ENCODE measurements at places on chromosomes 6 and 20.
A peak's percentile ranks its signal among the peaks of the same experiment; 100 is the strongest.

- DNase-seq = no peak
Observed at GRCh38 chr6:31621991-31622390, 1.5 kb downstream of the PRRC2A start.

- DNase-seq = no peak
Observed at GRCh38 chr20:16423311-16424212, 149.7 kb downstream of the KIF16B start.

DNA sequence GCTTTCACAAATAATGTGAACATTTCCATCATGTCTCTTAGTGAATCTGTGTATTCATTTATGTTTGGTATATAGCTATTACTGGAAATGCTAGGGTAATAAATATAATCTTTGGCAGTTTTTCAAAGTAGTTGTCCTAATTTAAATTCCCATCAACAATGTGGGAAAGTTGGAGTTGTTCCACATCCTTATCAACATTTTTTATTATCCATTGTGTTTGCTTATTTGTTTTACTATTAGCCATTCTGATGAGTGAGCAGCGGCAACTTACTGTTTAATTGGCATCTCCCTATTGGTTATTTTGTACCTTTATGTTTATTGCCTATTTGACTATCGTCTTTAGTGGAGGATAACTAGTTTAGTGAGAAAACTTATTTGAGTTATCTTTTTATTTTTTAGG, 121.1 kb upstream of the CCN2 start:
- no peak for DNase-seq

- no peak for DNase-seq
Observed at GRCh38 chr6:17178754-17179529, 77.1 kb downstream of the STMND1 start.

GRCh38 chr6:10580570-10580969, 59.4 kb downstream of the GCNT2 start:
- DNase-seq = no peak

GRCh38 chr6:11168091-11168635, 56.6 kb upstream of the ERVFRD-1 start:
- DNase-seq = no peak

GRCh38 chr6:34491091-34491430, 25.2 kb downstream of the PACSIN1 start:
- DNase-seq = no peak

DNA sequence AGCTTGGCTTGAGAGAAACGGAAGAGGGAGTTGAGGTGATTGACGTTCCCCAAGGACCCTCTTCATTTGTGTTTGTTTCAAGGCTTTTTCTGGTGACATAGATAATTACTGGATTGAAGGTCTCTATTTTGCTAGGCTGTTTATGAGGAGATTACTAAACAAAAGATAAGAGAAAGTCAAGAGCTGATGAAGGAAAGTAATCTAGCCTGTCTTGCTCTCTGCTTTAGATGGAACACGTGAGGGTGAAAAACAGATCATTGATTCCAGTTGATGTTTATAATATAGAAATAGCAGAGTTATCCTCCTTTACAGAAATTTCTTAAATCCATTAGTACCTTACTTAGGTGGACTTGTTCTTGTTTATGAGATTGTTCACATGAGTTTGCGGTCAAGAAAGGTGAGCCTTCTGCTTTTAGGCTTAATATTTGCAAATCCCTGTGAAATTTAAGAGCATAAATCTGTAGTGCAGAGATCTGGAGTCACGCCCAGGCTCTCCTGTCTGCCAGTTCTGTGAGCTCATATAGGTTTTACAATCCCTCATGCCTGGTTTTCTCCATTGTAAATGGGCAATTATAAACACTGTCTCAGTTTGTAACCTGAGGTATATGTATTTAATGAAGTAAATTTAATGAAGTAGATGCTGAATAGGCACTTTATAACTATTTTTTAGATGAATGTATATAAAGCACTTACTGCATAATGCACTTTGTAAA, 272.8 kb downstream of the NKAIN2 start:
- no peak for DNase-seq

DNA sequence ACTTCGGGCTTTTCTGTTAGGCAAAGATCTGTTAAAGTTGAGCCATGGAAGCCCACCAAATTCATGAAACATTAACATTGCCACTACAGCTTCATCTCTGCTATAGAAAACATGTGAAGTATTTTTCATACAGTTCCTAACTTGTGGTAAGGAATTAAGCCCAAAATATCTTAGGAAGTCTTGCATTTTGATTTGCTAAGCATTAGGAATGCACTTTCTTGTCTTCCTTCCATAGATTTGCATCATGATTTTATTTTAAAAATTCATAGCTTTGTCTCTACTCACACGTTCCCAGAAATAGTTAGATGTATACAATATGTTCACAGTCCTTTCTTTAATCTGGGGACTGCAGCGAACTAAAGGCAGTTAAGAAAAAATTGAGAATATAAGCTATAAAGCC, 325.6 kb downstream of the CENPW start:
- no peak for DNase-seq

GRCh38 chr6:73452107-73452461, at the start of gene CGAS:
TSS of gene CGAS (minus strand) at chr6:73452297. CDS start at chr6:73452181, 116 bp downstream.
- peak; percentile 61 for DNase-seq

DNA sequence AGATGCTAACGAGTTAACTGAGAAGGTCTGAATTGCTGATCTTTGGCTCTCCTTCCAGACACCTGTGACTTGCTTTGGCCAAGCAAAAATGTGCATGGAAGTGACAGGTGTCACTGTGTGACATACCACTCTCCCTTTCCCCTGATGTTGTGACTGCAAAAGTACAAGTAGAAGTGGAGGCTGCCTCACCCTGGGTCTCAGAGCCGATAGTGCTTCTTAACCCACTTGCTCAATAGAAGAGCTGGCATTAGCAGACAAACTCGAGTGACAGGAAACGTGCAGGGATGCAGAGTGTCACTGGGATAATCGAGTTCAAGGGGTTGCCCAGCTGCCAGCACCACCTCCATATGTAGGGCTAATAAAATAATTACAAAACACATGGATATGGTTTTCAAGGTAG, 16.4 kb upstream of the SPO11 start:
- no peak for DNase-seq

GRCh38 chr6:160076009-160076408, 45.6 kb upstream of the SLC22A1 start:
- DNase-seq = no peak

DNA sequence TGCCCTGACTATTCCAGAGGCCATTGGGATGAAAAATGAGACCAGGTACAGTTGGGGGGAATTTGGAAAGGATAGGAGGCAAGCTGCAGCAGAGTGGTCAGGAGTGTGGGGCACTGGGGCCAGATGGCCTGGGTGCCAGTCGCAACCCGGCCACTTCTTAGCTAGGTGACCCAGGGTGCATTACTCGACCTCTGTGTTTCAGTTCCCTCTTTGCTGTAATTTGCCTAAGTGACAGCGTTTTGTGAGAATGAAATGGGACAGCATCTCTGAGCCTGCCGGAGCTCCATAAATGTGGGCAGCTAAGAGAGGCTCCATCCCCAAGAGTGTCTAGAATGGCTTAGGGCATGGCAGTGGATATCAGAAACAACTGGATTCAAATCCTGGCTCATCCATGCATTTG, 13.9 kb downstream of the LRFN2 start:
- DNase-seq = no peak

Measured in globus pallidus (tissue), 1 donor.